Left ventricle myocardium inferior (tissue), 1 donor: ENCODE measurements at places on chromosomes 3 and 15. TPM values are rescaled to one million over a fixed set of nuclear protein-coding genes. Genes with fewer than 3 reads are reported as not detected.

- H3K27ac ChIP-seq, result no peak overlapping the region
- peak overlapping the region; percentile 24 for H3K4me3 ChIP-seq
- H3K36me3 ChIP-seq, result no peaks in the 10 kb centered on the region
These were observed 260.1 kb upstream of the PLSCR5 start for GRCh38 chr3:146865175-146865755.

The GCNT3 gene
- total RNA-seq, result 0.14 TPM

The MUC4 gene
- total RNA-seq, result 0.11 TPM

The C2CD4A gene
- total RNA-seq, result not detected

DNA sequence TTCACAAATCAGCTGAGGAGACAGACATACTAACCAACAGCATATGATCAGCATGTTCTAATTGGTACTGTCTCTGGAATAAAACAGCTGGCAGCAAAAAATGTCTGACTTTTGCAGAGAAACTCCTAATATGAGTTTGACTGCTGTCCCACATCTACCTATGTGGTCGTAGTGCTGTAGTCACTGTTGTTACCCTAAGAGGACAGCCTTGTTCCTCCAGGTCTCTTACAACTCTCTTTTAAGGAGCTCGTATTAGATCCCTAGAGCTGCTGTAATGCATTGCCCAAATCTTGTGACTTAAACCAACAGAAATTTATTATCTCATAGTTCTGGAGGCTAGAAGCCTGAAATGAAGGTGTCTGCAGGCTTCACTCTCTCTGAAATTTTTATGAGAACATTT lies 92.1 kb downstream of the TGFBR2 start:
- H3K27ac ChIP-seq, result no peak overlapping the region
- H3K36me3 ChIP-seq, result peaks cover 44% of the 10 kb centered on the region
- no peak for DNase-seq
- H3K4me3 ChIP-seq, result no peak overlapping the region
- H3K27me3 ChIP-seq, result no peaks in the 10 kb centered on the region

The GOLGA8G gene
- not detected for total RNA-seq

The ATXN7 gene
- 12.1 TPM for total RNA-seq

- H3K4me1 ChIP-seq, result no peaks in the 10 kb centered on the region
- no peak overlapping the region for H3K27ac ChIP-seq
- no peaks in the 10 kb centered on the region for H3K36me3 ChIP-seq
- no peaks in the 10 kb centered on the region for H3K27me3 ChIP-seq
- DNase-seq, result no peak
- no peak overlapping the region for H3K4me3 ChIP-seq
These were observed 23.6 kb downstream of the VEPH1 start for GRCh38 chr3:157479464-157480243.

GRCh38 chr15:73781038-73781925 lies 28.1 kb upstream of the INSYN1 start:
- H3K27ac ChIP-seq, result no peak overlapping the region
- H3K4me3 ChIP-seq, result no peak overlapping the region
- peaks cover 10% of the 10 kb centered on the region for H3K4me1 ChIP-seq
- H3K36me3 ChIP-seq, result no peaks in the 10 kb centered on the region

The FGF12 gene
- 325 TPM for total RNA-seq
